ENCODE measurements at places on chromosomes 12 and 14.

GRCh38 chr12:38477340-38478090 lies 160.9 kb downstream of the ALG10B start:
- DNase-seq = no peak

DNA sequence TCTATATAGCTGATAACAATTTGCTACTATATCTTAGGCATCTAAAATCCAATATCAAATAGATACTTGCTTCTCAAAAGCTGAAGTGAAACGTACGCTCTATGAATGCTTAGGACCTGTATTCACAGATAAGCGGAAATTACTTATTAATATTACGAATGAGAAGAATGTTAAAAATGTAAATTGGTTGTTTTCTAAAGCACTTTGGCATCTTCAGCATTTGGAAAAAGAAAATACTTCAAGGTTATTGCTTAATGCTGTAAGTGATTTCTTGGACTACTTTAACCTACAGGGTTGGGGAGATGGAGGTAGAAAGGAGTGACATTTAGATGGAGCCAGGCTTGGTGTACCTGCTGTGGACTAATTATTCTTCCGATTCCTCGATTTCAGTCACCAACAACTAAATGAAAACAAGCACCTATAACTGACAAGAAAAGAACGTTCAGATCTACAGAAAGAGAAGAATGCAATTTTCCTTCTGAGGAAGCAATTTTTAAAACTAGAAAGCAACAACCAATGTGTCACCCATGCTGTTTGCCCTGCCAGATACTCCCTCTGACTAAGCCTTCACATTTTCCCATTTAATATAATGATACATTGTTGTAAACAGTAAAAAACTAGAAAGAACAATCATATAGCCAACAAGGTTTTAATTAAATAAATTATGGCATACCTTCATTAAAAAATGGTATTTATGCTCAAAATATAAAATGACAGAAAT lies 49.3 kb downstream of the SLC25A21 start:
- no peak for DNase-seq

DNA sequence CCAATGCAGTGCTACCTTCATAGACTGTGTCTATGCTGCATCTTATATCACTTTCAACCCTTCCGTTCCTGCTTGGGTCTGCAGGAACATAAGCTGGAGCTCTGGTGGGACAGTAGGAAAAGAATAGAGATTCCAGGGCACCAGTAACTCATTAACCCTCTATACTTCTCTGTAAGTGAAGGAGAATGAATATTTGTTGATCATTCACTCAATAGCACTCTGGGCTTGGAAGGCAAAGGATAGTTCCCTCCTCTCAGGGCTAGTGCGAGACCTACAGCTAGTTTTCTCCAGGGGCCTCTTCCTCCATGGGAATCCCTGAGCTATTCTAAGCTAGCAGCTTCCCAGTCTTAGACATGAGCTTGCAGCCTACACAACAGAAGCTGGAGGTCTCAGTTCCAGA lies 84.7 kb downstream of the BMP4 start:
- DNase-seq = no peak

GRCh38 chr12:49577589-49578315 lies 9.8 kb upstream of the MCRS1 start:
- no peak for DNase-seq

GRCh38 chr14:92964124-92965109 lies 41.5 kb downstream of the CHGA start:
- DNase-seq = no peak

DNA sequence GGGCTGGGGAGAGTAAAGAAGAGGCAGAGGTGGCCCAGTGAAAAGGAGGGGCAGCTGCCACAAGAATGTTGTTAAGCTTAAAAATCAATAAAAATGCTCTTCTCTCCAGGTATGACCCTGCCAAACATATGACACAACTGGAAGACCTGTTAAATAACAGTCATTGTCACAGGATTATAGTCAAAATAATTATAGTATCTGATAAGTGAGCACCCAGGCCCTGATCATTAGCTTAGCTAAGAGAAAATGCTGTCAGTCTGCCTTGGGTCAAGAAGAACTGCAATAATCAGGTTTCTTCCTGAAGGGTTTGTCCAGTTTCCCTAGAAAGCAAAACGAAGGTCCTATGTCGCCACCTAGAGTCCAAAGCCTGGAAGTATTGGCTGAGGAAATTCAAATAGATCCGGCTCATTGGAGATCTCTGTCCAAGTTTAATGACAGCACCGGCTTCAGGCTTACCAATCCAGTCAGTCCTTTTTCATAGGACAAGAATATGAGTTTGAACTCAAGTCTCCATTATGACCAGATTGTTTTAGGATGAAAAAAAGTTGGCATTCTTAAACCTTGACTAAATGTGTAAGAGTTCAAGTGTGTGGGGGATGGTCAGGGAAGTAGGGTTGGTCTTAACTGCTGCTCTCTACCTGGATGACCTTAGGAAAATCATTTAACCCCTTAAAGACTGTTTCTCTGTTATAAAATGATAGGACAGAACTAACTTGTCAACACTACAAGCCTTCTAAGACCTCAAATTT lies 22.5 kb upstream of the NKX2-8 start:
- peak; percentile 52 for DNase-seq

- DNase-seq = no peak
These were observed 44.6 kb downstream of the SFSWAP start for GRCh38 chr12:131755305-131756113.

DNA sequence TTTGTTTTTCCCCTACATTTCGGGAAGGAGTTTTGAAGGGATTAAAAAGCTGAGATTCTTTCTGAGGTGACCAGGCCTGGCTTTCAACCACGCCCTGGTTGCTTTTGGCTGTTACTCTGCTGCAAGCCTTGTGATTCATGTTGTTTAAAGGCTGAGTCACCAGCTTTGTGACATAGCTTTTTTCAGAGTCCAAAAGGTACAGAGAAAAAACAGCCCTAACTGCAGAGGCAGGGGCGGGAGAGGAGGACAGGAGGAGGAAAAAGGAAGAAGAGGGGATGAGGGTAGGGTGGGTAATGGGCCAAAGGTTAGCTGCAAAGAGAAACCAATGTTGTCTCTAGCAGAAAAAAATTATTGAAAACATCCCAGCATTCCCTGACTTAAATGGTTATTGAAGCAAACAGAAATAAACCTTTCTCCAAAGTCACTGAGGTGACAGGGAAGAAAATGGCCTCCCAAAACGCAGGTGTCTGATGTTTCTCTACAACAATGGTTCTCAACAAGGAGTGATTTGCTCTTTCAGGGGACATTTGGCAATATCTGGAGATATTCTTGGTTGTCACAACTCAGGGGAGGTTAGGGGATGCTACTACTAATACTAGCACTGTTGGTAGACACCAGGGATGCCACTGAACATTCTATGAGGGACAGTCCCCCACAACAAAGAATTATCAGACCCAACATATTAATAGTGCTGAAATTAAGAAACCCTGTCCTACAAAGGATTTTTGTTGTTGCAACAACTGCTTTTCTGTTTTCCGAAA lies 2.1 kb upstream of the UBC start:
- peak; percentile 92 for DNase-seq

GRCh38 chr14:106003351-106003750 lies 477.0 kb downstream of the TMEM121 start:
- DNase-seq = no peak

- no peak for DNase-seq
These were observed 716.7 kb upstream of the TMEM132C start for GRCh38 chr12:127550271-127550670.

DNA sequence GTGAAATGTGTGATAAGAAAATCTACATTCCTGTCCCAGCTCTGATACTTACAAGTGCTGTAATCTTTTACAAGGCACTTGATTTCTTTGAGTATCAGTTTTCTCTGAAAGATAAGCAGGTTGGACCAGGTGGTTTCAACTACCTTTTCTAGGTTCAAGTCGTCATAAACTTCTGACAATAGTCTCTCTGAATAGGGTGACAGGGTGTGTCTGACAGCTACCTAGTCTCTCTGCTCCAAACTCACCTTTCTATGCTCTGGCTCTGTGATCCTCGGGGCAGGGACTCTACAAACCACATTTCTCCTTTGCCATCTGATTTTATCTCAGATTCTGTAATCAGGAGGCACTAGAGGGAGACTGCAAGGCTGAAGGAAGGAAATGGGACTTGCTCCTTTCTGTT lies 137.7 kb upstream of the SYT1 start:
- DNase-seq = no peak

DNA sequence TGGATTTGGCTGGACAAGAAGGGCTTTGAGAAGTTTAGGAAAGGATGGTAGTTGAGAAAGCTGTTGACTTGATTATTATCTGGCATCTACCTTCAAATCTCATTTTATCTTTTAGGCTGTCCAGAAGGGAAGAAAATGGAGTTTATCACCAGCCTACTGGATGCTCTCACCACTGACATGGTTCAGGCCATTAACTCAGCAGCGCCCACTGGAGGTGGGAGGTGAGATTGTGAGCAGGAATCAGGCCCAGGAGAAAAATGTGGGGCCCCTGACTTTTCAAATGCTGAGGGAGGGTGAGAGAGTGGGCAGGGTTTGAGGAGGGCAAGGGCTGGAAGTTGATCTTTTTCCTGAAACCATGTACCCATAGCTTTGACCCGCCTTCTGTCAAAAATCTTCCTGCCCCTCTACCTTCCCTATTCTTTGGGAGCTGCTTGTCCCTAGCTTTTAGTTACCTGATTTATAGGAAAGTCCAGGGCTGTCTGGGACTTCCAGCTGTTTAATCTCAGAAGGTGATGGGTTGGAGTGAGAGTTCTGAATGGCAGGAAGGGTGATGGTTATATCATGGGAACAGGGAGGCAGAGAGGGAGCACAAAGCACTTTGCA lies 134.2 kb downstream of the SMOC1 start:
- DNase-seq = no peak

GRCh38 chr14:65107200-65107599 lies 4.9 kb upstream of the MAX start:
- DNase-seq = no peak

GRCh38 chr14:91253795-91254323 lies 9.4 kb upstream of the GPR68 start:
- no peak for DNase-seq

DNA sequence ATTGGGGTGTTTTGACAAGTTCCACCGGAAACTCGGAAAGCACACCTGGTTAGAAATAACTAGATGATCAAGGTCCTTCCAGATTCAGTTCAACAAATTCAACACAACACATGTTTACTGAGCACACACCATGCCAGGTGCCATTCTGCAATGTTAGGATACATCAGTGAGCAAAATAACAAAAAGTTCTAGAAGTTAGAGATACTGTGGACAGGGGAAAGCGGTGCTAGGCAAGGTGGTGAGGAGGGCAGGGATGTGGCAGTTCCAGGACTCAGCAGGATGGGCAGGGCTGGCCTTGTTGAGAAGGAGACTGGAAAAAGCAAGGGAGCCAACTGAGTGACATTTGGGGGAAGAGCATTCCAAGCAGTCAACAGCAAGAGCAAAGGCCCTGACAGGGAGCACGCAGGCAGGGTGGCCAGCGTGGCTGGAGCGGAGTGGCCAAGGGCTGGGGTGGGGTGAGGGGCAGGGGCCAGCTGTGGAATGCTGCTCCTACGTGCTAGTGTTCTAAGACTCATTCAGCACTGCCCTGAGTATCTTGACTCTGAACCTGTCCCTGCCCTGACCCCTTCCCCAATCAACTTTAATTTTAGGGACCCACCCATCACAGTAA lies 19.4 kb upstream of the FAIM2 start:
- DNase-seq = no peak

DNA sequence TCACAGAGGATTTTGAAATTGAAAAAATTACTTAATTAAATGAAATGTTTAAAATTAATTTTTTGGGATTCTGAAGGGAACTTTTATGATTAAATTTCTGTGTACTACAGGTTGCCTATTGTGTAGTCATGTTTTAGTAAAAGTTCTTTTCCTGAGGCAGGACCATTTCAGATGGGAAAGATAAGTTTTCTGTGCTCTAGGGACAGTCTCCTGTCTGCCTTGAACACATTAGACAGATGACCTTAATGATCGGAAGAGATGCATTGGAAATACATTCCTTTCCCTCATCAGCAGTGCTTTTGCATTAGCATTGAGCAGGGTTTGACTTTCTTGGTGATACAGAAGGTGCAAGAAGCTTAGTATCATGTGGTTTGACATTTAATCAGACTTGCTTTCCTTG lies 28.1 kb downstream of the CRADD start:
- no peak for DNase-seq

DNA sequence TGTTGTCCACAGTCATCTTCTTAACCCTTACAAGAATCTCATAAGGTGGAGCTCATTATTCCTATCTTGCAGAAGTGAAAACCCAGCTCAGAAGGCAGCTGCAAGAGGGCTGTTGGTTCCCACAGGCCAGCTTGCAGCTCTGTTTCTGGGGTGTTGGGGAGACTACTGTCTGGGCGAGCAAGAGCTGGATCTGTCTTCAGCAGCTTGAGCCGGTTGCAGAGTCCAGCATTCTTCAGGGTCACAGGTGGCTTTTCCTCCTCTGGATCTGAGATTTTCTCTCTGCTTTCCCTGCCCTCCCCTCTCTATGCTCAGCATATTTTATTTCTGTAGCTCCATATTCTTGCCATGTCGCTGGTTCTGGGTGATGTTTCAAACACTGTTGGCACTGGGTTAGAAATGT lies 87.4 kb downstream of the PAPOLA start:
- no peak for DNase-seq

GRCh38 chr12:117321572-117321971 lies 39.9 kb downstream of the NOS1 start:
- DNase-seq = no peak

DNA sequence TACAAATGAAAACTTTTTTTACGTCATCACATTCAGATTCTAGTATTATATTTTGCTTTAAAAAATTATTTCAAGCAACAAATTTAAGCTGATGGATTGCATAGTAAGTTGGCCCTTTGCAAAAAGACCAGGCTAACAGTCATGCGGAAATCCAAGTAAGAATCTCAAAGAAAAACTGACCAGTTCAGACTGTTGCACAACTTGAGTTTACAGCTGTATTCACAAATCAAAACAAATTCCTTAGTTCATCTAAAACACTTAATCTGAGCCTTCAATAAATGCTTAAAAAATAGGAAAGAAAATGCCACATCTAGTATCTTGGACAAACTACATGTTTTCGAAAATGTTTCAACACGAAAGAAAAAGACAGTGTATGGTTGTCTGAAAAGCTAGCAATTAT lies 847 bp downstream of the CCDC59 start:
- DNase-seq = no peak

- DNase-seq = no peak
These were observed 4.4 kb downstream of the VDR start for GRCh38 chr12:47900131-47901062.

GRCh38 chr14:56581041-56581727 lies 1.6 kb downstream of the TMEM260 start:
- no peak for DNase-seq

GRCh38 chr14:59427653-59428580 lies 37.3 kb downstream of the GPR135 start:
- peak; percentile 12 for DNase-seq

DNA sequence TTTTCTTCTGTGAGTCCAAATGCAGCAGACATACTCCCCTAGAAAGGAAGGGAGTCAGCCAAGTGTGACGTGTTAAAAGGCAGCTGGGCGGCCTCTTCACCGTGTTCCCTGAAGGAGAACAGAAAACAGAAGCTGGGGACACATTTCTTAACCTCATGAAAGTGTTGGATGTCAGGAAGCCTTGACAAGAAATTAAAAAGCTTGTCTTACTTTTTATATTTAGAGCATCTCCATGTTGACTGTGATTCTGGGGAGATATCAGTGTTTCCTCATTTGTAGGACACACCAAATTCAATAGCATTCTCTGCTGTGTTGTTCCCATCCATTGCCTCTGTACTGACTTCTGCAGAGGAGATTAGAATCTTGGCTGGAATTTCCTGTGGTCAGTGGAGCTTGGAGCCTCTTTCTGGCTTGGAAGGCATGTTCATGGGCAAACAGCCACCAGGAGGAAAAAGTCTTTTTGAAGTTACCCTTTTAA lies 93.7 kb downstream of the RMST start:
- no peak for DNase-seq

- no peak for DNase-seq
These were observed 187.9 kb downstream of the ETV6 start for GRCh38 chr12:11837216-11837934.

- no peak for DNase-seq
These were observed 65.9 kb downstream of the KCNA1 start for GRCh38 chr12:4975574-4975973.

All from fibroblast of the conjunctiva (primary cell).